Right renal pelvis (tissue), 4 donors: ENCODE measurements at places on chromosomes 3 and 15.

- no peak for DNase-seq
Observed at GRCh38 chr15:33326908-33327307, 16.1 kb downstream of the RYR3 start.

DNA sequence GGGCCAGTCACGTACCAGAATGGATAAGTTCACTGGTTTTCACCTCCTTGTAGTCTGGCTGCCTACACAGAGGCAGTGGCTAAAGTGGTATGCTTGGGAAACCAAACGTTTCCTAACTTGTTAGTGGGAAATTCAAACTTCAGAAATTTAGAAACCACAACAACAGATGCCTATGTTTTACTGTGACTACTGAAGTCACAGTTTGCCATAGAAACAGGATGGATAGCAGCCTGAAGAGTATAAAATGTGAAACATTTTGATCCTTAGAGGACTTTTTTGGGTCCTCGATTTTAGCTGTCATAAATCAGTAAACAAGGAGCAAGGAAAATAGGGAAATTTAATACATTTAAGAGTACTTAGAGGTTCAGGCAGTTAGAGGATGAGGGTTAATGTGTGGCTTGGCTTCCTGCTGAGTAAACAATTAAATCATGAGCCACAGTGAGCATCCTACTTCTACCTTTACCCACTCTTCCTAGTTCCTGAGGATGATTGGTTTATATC lies 48.6 kb downstream of the CMSS1 start:
- no peak for DNase-seq

DNA sequence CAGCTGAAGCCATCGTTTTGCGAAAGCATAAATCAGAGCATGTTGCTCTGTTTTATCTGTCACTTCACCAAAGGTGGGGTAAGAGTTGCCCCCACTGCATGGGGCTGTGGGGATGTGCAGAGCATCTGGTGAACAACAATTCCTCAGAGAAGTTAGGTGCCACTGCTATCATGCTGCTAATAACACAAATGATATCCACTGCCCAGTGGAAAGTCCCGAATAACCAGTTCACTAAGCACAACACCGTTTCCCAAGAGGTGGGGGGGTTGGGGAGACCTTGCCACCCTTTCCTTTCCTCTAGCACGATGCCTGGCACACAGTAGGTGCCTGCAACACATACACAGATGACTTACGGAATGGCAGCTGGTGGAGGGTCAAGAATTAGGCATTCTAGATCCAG lies 38.6 kb downstream of the FAM3D start:
- no peak for DNase-seq

- DNase-seq: no peak
Observed at GRCh38 chr3:128424508-128425069, 42.1 kb downstream of the DNAJB8 start.

- no peak for DNase-seq
Observed at GRCh38 chr15:29048011-29048410, 162.2 kb downstream of the APBA2 start.

GRCh38 chr3:181568248-181568647 lies 143.5 kb upstream of the SOX2 start:
- no peak for DNase-seq

DNA sequence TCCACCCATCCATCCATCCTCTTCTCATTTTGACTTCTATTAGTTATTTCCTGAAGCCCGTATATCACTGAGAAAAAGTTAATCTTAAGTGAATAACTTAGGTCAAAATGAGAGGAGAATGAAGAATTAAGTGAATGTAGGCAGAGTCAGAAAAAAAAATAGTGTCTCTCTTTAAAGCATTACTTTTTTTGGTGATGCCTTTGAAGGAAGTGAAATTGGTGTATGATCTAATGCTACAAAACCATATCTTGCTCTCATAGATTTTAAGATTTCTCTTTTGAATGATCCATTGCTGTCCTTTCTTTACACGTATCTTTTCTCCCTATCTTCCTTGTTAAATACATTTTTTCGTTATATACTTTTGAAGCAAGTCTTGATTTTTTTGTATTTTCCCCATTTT lies 23.4 kb downstream of the FNDC3B start:
- DNase-seq: no peak

- no peak for DNase-seq
Observed at GRCh38 chr3:58691997-58692396, 25.4 kb upstream of the FAM3D start.

DNA sequence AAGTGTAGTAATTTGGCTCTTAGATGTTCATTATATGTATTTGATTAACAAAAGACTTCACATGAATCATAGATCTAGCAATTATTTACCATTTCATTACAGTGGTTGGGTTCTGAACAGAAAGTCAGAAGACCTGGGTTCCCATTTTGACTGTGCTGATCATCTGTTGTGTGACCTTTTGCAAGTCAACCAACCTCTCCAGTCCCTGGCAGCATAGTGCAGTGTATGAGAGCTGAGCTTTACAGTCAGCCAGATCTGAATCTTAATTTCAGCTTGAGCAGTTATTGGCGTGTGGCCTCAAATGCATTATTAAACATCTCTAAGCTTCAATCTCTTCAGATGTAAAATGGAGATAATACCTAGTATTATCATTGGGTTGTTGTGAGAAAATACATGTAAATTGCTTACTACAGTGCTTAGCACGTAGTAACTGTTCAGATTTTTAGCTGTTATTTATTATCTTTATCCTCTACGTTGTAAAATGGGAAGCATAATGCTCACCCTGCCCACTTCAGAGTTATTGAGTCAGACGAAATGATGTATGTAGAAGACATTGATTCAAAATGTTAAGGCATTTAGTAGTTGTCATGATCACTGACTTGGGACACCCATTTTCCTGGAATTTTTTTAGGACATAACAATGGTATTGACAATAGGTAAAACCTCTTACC lies 104.0 kb downstream of the KLHL25 start:
- DNase-seq: no peak

DNA sequence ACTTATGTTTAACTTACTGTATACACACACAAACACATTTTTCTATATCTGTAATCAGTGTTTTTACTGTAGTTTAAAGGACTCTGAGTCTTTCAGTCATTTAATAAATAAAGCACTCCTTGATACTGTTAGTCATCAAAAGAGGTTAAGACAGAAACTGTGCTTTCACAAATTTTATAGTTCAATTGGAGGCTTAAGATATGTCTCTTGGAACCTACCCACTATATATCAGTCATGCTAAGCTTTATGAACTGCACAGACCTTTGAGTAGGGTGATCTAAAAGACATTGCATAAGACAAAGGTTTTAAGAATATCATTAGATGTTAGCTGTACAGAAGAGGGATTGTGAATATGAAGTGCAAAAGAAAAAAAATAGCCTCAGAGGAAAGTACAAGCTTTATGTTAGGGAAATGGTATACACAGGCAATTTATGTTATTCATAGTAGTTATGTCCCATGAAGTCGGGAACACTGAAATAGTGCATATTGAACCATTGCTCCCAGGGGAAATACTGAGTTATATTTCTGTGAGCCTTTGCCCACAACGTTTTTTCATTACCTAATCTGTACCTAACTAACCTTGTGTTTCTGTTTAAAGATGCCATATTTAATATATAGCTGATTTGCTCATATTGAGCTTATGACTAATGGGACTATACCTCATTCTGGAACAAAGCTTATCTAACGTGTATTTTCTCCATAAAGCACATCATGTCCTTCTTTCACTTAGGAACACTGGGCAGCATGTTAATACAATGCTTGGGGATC lies 19.7 kb downstream of the CHMP2B start:
- no peak for DNase-seq

DNA sequence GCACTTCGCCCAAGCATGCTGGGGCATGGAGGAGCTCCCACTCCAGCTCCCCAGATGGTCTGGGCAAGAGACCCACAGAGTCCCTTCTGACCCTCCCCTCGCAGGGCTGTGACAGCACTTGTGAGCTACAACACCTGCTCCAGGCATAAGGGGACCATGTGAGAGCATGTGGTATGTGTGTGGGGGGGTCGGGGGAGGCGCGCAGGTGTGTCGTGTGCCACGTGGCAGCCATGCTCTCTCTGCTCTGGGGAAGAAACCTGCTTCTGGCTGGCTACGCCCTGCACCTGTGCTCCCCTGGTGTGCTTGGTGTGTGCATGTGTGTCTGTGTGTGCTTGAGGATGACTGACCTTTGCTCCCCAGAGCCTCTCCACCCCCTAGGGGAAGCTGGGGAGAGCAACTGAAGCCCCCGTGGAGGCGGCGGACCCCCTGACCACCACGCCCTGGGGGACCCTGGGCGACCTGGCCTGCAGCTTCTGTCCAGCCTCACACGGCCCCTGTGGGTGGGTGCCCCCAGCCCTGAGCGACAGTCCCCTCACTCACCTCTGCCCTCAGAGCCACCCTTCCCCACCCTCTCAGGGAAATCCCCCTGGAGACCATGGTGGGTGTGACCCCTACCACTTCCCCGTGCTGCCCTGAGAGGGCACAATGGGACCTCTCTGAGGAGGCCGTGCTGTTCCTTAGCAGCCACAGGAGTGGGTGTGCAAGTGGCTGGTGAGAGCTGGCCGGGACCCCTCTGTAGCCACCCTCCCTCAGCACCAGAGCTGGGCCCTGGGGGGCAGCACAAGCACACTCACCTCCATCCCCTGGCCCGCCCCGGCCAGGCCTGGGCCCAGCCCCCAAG lies 16.6 kb upstream of the SEC13 start:
- DNase-seq: no peak

DNA sequence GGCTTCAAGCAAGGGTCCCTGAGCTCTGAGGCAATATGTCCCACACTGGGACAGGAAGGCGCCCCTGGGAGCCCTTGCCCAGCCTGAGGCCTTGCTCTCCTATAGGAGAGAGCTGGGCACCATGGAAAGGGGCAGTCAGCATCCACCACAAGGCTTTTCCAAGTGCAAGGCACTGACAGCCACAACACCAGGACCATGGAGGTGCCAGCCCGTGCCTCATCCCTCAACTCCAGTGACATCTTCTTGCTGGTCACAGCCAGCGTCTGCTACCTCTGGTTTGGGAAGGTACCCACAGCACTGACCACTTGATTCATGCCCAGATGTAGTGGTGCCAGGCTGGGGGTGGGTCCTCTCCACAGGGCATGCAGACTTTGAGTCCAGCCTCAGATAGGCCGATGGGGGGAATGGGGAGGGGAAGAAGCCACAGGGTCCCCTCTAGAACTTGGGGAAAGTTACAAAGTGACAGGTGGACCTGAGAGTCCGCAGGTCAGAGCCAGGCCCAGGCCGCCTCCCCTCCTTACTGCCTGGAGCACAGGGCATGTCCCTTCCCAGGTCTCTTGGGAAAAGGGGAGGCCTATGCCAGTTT lies 11.8 kb downstream of the VILL start:
- no peak for DNase-seq

DNA sequence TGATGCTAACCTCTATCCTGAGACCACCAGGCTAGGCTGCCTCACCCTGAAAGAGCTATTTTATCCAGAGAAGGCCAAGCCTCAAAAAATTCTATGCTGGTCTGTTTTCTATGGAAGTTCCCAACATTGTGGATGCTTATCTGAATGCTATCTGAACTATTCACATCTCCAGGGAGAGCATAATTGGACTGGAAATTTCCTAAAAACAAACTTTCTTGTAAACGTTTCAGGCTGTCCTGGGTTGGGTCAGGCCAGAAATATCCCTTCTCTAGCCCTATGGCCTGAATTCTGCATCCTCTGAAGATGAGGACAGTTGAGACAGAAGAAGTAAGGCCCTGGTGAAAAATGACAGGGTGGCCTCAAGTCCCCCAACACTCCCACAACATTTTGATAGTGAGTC lies 706.4 kb upstream of the NR2F2 start:
- no peak for DNase-seq

- DNase-seq: no peak
Observed at GRCh38 chr3:114290911-114291901, 2.6 kb upstream of the TIGIT start.

GRCh38 chr15:79919090-79919748 lies 22.4 kb upstream of the MTHFS start:
- no peak for DNase-seq

GRCh38 chr3:84125760-84126159 lies 833.0 kb upstream of the CADM2 start:
- DNase-seq: no peak

DNA sequence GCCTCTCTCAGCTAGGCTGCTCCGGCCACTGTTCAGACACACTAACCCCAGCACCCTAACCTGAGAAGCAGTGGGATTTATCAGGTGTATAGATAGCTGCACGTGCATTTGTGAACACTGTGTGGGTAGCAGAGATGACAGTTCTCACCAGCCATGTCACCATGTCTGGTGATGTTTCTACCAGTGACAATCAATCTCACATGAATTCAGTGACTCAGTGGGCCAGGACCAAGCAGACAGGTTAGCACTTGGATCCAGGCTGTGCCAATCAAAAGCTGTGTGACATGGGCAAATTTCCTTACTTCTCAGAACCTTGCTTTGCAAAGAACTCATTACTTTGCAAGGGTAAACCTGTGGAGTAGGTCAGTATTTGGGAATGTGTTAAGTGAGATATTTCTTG lies 65.3 kb upstream of the GATM start:
- no peak for DNase-seq

DNA sequence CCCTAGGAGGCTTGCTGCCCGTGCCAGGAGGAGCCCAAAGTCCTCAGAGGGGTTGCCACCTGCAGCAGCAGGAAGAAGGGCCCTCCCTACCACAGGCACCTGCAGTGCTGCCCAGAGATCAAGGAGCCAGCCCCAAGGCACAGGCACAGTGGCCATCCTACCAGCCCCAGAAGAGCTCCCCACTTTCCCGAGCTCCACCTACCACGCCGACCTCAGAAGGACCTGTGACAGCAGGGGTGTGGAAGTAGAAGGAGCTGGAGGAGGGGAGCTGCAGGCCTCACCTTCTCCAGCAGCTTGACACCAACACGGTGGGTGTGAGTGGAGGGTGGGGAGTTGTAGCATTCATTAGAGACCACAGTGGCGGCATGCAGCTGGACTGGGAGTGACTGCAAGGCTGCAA lies 485.8 kb downstream of the GABRG3 start:
- no peak for DNase-seq

- DNase-seq: no peak
Observed at GRCh38 chr3:78799681-78800080, 968.1 kb downstream of the ROBO1 start.

DNA sequence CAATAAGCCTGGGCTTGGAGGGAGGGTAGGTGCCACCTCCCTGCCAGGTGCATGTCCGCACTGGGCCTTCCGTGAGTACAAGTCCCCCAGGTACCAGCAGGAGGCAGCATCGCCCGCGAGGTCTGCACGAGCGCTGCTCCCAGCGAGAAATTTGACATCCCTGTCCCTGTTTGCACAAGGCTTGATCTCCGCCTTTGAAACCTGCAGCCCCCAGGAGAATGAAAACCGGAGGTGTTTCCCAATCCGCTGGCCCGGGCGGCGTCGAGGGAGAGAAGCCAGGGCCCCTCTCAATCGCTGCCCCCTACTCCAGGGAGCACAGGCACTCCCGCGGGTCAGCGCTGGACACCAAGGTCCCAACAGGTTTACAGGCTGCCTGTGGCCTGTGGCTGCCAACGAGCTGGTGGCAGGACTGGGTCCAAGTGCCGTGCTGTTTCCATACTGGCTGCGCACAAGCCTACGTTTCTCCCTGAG lies 961 bp downstream of the HAPLN3 start:
- DNase-seq: no peak

DNA sequence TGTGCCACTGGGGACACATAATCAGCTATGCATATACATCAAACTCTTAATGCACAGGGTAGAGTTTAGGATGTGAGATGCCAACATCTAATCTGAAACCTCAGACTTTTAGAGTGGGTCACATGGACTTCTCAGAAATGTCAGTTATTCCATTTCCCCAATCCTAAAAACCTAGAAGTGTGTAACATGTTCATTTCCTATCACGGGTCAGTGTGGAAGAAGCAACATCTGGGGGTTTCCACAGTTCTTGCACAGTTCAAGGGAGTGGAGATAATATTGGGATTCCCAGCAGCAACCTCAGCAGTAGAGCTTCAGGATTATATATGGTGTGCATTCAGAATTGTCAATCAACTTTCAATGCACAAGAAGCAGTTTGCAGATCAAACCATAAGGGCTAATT lies 44.4 kb upstream of the SPRED1 start:
- DNase-seq: no peak
